ENCODE measurements at places on chromosomes 13 and 19. TPM values are rescaled to one million over a fixed set of nuclear protein-coding genes. Genes with fewer than 3 reads are reported as not detected.
A peak's percentile ranks its signal among the peaks of the same experiment; 100 is the strongest.

GRCh38 chr13:99980201-99980823 lies 1.3 kb upstream of the ZIC2 start:
- DNase-seq, result peak; percentile 43

DNA sequence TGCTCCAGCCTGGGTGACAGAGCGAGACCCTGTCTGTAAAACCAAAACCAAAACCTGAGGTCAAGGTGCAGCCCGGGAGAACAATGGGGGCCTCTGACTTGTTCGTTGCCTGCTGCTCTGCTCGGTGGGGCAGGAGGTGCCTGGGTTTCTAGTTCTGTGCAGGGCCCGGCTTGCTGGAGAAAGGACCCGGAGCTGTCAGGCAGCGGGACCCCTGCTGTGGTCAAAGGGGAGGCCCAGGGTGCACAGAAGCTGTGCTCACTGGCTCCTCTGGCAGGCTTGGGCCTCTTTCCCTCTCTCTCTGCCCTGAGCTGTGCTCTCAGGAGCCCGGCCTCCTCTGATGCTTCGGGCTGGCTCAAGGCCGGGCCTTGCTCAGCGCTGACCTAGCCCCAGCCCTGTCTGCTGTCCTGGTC lies 3.5 kb downstream of the LRP3 start:
- no peak for DNase-seq

ZNF865 gene
- 1.0 TPM for total RNA-seq

DNA sequence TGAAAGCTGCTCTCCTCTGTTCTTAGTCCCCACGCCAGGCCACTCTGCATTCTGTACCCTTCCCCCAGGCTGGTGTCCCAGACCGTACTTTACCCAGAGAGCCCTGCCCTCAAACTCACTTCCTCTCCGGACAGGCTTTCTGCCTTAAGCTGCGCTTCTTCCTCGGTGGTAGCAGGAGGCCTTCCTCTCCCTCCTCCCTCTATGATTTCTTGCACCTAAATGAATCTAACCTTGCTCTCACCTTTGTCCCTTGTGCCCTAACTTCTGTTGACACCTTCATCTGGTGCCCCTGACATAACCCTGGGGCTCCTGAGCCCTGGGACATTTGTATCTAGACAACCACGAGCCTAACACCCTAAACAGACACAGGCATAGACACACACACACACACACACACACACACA lies 29.6 kb upstream of the CEACAM21 start:
- no peak for DNase-seq

REEP6 gene
- 1.2 TPM for total RNA-seq

All from H4 (cell line).